ENCODE measurements at places on chromosomes 1 and 21.
A peak's percentile ranks its signal among the peaks of the same experiment; 100 is the strongest.

DNA sequence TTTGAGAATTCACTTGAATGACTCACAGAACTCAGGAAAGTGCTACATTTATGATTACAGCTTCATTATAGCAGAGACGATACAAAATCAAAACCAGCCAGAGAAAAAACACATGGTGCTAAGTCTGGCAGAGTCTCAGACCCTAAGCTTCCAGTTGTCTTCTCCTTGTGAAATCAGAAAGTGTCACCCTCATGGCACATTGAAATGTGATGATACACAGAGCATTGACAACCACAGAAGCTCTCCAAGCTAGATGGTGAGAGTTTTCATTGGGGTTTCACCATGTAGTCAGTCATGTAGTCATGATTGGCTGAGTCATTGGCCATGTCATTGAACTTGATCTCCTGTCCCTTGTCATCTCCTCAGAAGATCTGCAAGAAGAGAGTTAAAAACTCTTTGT lies 526.6 kb downstream of the MRPL39 start:
- peak; percentile 85 for DNase-seq

GRCh38 chr1:214384373-214385079 lies 103.6 kb downstream of the SMYD2 start:
- no peak for DNase-seq

GRCh38 chr1:93629101-93630059 lies 52.3 kb downstream of the BCAR3 start:
- DNase-seq: peak; percentile 75

DNA sequence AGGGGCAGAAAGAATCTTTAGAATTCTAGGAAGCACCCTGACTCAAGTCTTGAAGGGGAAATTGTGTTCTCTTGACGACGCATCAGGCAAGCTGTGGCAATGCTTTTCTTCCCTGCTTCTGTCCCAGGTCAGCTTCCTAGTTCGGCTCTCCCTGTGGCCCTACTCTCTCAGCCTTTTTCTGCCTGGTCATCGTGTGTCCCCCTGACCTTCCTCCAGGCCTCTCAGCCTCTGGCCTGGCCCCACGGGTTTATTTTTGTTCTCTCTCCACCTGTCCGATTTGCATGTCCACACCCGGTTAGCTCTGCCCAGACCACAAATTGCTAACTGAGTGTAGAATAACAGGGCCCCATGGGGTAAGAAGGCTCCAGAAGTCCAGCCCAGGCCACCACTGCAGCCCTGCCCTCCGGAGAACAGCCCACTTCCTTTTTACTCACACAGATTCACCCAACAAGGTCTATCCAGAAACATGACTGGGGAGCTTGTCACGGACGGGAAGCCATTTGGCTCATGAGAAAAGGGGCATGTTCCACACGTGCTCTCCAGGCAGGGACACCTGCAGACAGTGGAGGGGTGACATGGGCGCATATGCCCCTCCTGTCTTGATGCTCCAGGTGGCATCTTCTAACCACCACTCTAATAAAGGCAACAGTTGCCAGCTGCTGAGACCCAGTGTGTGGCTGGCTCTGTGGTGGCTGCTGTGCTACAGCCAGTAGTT lies 9.8 kb downstream of the KCNN3 start:
- DNase-seq: no peak

GRCh38 chr1:203564024-203564423 lies 62.6 kb upstream of the ATP2B4 start:
- DNase-seq: peak; percentile 86

DNA sequence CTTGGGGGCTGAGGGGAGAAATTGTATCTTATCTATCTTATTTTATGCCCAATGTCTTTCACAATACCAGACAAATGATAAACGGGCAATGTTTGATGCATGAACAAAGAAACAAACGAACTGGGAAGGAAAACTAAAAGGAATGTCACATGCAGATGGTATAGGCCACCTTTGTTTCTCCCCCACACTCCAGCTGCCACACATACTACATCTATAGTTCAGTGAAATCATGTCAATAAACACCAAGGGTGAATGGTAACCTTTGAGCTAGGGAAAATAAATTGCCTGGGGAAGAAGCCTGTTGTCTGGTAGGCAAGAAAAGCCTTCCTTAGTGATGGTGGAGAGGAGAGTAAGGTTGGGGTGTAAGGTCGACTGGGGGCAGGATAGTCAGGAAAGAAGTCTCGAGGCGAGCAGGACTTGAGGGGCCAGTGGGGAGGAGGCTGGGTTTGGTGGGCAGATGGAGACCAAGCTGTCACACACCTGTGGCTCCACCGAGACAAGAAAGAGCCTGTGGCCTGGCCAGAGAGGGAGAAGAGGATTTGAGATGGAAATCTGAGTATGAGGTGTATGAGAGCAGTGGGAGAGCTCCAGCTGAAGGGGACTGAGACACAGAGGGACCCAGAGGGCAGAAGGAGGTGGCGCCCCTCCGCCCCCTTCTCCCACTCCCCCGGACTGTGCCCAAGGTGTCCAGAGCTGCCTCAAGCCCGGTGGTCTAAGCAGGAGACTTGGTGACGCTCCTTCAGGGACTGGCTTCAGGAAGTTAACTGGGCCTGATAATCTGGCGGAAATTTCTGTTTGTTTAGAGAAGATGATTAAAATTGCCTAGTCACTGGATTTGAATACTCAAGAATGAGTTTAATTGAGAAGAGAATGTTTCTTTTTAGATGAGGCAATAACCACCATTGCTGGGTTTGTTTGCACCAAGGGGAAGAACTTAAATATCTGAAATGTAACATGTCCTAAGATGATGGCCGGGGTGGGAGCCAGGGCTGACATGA lies 37.3 kb downstream of the ATF3 start:
- DNase-seq: no peak

DNA sequence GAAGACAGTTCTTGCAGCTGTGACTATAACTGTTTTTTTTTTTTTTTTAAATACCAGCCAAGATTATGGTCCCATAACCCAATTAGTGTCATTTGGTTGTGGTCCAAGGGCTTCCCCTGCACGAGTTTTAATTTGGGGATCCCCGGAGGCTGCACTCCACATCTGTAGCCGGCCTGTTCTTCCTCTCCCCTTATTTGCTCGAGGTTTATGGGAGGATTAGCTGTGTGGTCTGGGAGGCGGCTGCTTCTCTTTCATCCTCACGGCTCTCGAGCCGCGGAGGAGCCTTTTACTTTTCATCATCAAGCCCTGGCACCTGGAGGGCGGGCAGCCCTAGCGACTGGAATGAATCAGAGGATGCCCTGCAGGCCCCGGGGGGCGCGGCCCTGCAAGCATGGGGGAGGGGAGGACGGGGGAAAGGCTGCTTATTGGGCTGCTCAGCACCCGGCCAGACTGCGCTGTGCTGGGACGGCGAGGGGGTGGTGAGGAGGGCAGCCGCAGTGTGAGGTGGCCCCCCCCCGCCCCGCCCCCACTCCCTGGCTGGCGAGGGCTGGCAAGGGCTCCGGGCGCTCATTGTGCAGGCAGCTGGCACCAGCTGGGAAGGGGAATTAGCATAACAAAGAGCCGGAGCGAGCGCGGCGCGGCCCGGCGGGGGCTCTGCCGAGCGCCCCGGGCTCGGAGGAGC lies 18.5 kb downstream of the SERTAD4 start:
- peak; percentile 63 for DNase-seq

DNA sequence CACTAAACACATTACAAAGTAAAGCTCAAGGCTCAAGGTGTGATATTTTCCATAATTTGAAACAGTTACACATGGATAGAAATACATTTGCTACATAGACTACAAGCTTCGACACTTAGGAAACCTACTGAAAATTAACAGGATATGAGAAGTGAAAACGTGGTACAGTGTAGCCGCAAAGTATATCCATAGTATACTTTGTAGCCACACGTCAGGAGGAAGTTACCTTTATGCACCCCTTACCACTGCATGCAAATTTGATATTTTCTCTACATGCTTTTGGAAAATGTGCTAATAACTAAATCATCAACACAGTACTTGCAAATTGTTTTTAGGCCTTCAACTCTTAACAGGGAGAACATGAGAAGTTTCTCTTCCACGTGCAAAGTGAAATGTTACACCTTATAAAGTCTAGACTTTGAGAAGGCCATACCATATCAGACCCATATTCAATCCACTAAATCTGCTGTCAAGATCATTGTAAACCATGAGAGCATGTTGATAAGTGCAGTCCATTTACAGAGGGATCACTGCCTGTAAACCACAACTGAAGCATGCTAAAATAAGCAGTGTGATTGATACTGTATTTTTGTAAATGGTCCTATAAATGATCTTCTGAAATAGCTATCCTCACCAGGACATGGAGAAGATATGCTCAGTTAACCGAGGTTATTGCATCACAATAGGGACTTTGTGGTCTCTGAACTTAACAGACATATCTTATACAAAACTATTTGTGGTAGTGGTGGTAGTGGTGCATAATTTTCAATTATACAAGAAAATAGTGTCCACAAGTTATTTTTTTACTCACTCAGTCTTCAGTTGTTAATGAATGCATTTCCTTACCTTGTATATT lies 64.7 kb downstream of the VAV3 start:
- no peak for DNase-seq

- peak; percentile 92 for DNase-seq
Measured at GRCh38 chr1:201896951-201897391, 8.3 kb downstream of the SHISA4 start.

GRCh38 chr1:212247179-212247721 lies 38.0 kb upstream of the PPP2R5A start:
- DNase-seq: peak; percentile 91

DNA sequence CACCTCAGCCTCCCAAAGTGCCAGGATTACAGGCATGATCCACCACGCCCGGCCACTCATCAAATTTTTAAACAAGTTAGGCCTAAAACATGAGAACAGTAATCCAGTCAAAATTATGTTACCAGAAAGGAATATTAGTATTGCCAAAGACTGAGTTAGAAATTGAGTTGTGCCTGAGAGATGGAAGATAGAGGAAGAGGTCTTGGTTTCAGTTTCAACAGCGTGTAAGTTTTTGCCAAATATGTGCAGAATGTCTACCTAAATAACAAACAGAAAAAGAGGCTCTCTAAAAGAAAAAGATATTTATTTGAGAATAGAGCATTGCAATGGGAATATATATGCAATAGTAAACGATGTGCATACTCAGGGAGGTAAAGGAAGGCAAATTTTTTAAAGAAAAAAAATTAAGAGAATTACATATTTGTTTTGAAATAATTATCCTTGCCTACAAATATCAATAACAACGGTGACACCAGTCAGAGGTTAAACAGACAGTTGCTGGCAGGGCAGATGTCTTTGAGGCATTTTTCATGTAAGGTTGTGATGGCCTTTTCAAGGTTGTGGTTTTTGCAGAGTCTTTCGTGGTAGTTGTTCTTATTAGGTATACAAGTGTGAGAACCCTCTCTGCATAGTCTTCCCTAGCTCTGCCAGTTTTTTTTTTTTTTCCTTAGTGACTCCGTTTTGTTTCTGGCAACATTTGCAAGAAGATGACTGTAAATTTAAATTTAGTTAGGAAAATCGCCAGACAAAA lies 2.2 kb upstream of the CD1B start:
- DNase-seq: no peak

GRCh38 chr1:162019006-162019405 lies 4.7 kb downstream of the OLFML2B start:
- peak; percentile 84 for DNase-seq

GRCh38 chr1:169009666-169010065 lies 96.8 kb upstream of the ATP1B1 start:
- DNase-seq: no peak

- peak; percentile 54 for DNase-seq
Measured at GRCh38 chr1:32062867-32063230, 9.9 kb upstream of the TMEM39B start.

DNA sequence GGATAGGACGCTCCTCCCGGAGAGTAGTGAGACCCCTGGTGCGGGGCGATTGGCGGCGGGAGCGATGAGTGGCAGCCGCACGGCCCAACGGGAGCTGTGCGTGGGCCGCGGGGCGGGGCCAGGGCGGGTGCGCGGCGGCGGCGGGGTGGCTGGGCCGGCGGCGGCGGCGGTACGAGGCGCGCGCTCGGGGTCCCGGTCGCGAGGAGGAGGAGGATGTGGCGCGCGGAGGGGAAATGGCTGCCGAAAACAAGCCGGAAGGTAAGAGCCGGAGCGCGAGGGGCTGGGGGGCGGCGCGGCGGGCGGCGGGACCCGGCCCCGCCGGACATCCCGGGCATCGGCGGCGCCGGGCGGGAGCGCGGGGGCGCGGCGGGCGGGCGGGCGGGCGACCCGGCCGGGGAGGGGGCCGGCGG lies at the start of gene CAMTA1:
Gene CAMTA1, plus strand, starts transcription at position 137 of the 410 bp plus-strand sequence. Its CDS starts 77 bp downstream, at position 214.
- DNase-seq: no peak

DNA sequence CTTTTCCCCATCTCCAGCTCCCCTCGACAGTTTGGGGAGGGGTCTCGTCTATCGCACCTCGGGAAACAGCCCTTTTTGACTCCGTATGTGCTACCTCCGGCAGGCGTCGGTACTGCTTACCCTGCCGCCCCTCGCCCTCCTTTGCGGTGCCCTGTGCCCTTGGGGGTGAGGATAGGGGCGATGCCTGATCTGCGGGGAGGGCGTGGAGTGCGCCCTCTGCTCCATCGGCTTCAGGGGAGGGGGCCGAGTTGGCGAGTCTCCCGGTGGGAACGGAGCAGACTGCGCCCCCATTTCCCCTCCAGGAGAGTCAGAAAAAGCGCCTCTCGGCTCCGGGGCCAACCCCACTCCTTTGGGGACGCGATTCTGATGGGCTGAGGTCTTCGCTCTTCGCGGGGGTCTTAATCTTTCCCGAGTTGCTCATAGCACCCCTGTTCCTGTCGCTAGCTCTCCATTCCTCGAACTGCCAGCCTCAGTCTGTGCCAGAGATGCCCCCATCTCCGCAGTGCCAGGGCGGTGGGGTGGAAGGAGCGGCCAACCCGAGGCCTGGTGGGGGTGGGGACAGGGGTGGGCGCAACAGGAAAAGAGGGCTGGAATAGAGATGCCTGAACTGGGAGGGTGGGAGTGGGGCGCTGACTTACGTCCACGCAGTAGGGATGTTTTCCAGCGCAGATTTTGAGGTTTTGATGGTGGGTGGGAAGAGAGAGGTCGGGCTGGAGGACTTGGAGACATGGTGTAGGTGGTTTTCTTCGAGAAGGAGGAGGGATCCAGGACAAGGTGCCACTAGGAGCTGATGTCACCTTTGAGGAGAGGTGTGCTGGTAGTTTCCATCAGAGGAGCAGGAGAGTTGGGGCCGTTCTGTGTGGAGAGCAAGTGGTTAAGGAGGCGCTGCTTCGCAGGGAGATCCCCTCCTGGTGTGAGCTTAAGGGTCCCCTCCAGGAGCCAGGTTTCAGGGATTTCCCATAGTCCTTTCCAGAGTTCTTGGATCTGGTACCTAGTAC lies 674 bp downstream of the PPFIA4 start:
- DNase-seq: no peak

- DNase-seq: no peak
Measured at GRCh38 chr1:165575468-165576099, 31.8 kb downstream of the LRRC52 start.

- peak; percentile 36 for DNase-seq
Measured at GRCh38 chr1:110102081-110102480, 10.2 kb upstream of the UBL4B start.

DNA sequence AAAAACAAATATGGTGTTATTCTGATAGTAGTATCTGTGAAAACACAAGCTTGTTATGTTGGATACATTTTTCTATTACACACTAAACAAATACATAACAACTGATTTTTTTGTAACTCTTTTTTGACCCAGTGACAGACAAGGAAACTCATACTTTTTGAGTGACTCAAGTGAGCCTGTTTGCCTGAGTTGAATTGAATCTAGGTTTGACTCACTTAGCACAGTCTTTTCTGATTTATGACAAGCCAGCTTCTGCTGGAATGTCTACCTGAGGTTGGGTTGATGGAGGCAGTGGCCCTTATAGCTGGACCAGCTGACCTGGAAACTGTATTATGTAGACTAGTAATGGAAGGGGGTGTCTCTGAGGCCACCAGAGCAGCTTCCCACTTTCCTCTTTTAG lies 4.2 kb upstream of the CLCA4 start:
- DNase-seq: peak; percentile 32

Data from fibroblast of skin of back (primary cell).